Smooth muscle cell of bladder (primary cell): ENCODE measurements at places on chromosomes 4 and X. TPM values are rescaled to one million over a fixed set of nuclear protein-coding genes. Genes with fewer than 3 reads are reported as not detected.

Gene PABPC1L2A
- not detected in 2 replicates for total RNA-seq

Gene TMPRSS11A
- total RNA-seq, result not detected in 2 replicates

Gene NUDT10
- 1.5 and 1.6 TPM in 2 replicates for total RNA-seq

Gene HSFX4
- total RNA-seq, result not detected in 2 replicates

Gene PDE6B
- 1.1 and 1.3 TPM in 2 replicates for total RNA-seq

Gene RPS3A
- 2,280 and 2,755 TPM in 2 replicates for total RNA-seq

Gene PDZD4
- 0.14 and 0.18 TPM in 2 replicates for total RNA-seq

Gene ASB5
- total RNA-seq, result 2.4 and 6.4 TPM in 2 replicates

Gene TKTL2
- total RNA-seq, result under 0.01 TPM in 1 of 2 replicates, not detected in the other

Gene MAGEE2
- total RNA-seq, result not detected in 2 replicates

Gene TRIML2
- total RNA-seq, result 0.14 and 0.18 TPM in 2 replicates

Gene CFAP99
- total RNA-seq, result 0.18 TPM in 1 of 2 replicates, not detected in the other

Gene ZNF157
- total RNA-seq, result 0.14 TPM in 1 of 2 replicates, not detected in the other

Gene ATP2B3
- total RNA-seq, result under 0.01 TPM in 1 of 2 replicates, not detected in the other

Gene GPRASP2
- total RNA-seq, result 13.8 and 16.0 TPM in 2 replicates

Gene FAT1
- total RNA-seq, result 132 and 358 TPM in 2 replicates

Gene ANKRD50
- total RNA-seq, result 24.2 and 42.8 TPM in 2 replicates

Gene CLCN4
- total RNA-seq, result 2.5 and 2.7 TPM in 2 replicates

Gene SLBP
- 39.8 and 50.0 TPM in 2 replicates for total RNA-seq

Gene EDA
- total RNA-seq, result 0.14 and 0.18 TPM in 2 replicates

Gene TRMT10A
- 5.5 and 7.4 TPM in 2 replicates for total RNA-seq

Gene CSN1S1
- total RNA-seq, result not detected in 2 replicates

Gene RRH
- under 0.01 and 0.09 TPM in 2 replicates for total RNA-seq

Gene PABPC1L2B
- not detected in 2 replicates for total RNA-seq

Gene MAGEA2
- under 0.01 TPM in 1 of 2 replicates, not detected in the other for total RNA-seq

Gene USP53
- 29.0 and 50.6 TPM in 2 replicates for total RNA-seq

Gene MAB21L2
- under 0.01 TPM in 1 of 2 replicates, not detected in the other for total RNA-seq

Gene PNMA5
- total RNA-seq, result not detected in 2 replicates

Gene PCYT1B
- total RNA-seq, result 0.28 and 0.46 TPM in 2 replicates

Gene MAGEA8
- not detected in 2 replicates for total RNA-seq

Gene IRF2
- 26.5 and 31.8 TPM in 2 replicates for total RNA-seq
